ENCODE measurements at places on chromosomes 5 and 9. TPM values are rescaled to one million over a fixed set of nuclear protein-coding genes. Genes with fewer than 3 reads are reported as not detected.

DNA sequence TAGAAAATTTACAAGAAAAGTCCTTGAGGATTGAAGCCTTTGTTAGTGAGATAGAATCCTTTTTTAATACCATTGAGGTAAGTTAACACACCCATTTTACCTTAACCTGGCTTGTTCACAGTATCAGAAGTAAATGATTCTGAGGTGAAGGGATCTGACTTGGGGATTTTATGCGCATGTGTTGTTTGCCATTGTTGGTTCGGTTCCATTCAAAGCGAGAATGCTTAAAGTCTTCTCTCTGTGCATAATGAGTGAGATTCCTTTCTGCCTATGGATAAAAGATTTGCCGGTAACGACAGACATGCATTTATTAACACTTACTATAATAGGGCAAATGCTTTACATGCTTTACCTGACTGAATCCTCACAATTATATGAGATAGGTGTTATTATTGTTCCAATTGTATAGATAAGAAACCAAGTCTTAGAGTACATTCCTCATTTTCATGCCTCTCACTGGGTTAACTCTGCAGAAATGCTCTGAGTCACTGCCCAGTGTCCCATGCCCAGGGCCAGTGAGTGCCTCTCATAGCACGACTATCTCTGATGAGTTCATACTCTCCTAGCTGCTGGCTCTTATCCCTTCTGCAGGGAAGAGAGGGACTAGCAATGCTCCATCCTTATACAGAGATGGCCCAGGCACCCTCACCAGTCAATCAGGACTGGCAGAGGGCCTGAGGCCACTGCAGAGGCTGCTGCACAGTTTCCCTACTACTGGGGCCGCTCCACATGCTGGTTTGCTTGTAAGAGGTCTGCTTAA is 54.4 kb downstream of the CMYA5 start:
- H3K27ac ChIP-seq: no peak overlapping the region
- no peaks in the 10 kb centered on the region for H3K27me3 ChIP-seq
- H3K4me3 ChIP-seq: no peak overlapping the region
- H3K36me3 ChIP-seq: no peaks in the 10 kb centered on the region
- no peak for DNase-seq

GRCh38 chr5:128426090-128426534 is 111.9 kb downstream of the FBN2 start:
- peaks cover 4% of the 10 kb centered on the region for H3K4me1 ChIP-seq
- H3K4me3 ChIP-seq: no peak overlapping the region
- no peaks in the 10 kb centered on the region for H3K27me3 ChIP-seq

GRCh38 chr9:70479880-70480291 is 65.4 kb upstream of the KLF9 start:
- no peaks in the 10 kb centered on the region for H3K27me3 ChIP-seq
- peak overlapping the region; percentile 89 for H3K27ac ChIP-seq
- DNase-seq: peak; percentile 30
- peak overlapping the region; percentile 6 for H3K4me3 ChIP-seq

The ZDHHC11B gene
- 4.0 TPM for total RNA-seq

DNA sequence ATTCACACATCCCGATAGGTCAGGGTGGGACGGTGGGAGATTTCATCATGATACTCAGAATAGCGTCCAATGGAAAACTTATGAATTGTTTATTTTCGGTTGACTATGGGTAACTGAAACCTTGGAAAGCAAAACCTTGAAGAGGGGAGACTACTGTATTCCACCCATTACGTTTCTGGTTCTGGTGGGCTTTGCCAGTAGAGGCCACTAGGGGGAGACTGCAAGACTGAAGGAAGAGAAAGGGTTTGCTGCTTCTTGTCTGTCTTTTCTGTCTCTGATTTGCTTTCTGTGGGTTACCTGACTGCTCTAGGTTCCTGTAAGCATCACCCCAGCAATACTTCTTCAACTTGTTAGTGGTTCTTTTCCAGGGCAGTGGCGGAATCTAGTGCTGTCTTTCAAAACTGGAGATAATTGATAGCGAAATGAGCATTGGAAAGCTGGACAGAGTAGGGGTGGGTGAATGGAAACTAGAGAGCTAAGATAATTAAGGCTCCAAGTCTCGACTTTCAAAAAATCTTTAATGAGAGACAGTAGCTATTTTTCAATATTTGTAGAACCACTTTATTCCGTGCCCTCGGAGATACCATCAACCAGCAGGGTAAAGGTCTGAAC is 27.0 kb downstream of the GRIN3A start:
- no peak overlapping the region for H3K4me3 ChIP-seq
- peaks cover 4% of the 10 kb centered on the region for H3K4me1 ChIP-seq
- H3K27ac ChIP-seq: no peak overlapping the region
- no peaks in the 10 kb centered on the region for H3K36me3 ChIP-seq
- no peaks in the 10 kb centered on the region for H3K27me3 ChIP-seq

The KIF4B gene
- total RNA-seq: not detected

GRCh38 chr9:112380102-112380824 is at the start of gene HSDL2:
HSDL2 (plus strand) TSS chr9:112380108; CDS start chr9:112380164, 56 bp downstream.
- peaks cover 8% of the 10 kb centered on the region for H3K4me1 ChIP-seq
- no peaks in the 10 kb centered on the region for H3K36me3 ChIP-seq
- H3K4me3 ChIP-seq: peak within 1 kb of the TSS; percentile 64
- no peak for DNase-seq
- H3K27ac ChIP-seq: peak within 1 kb of the TSS; percentile 97

GRCh38 chr9:8655071-8655470 is 855.5 kb upstream of the DMAC1 start:
- H3K27me3 ChIP-seq: no peaks in the 10 kb centered on the region
- H3K27ac ChIP-seq: no peak overlapping the region
- H3K4me3 ChIP-seq: no peak overlapping the region
- no peaks in the 10 kb centered on the region for H3K4me1 ChIP-seq

The PCDHA9 gene
- total RNA-seq: 0.22 TPM

- H3K4me3 ChIP-seq: no peak overlapping the region
- no peaks in the 10 kb centered on the region for H3K27me3 ChIP-seq
- peak; percentile 40 for DNase-seq
- H3K4me1 ChIP-seq: no peaks in the 10 kb centered on the region
- H3K36me3 ChIP-seq: no peaks in the 10 kb centered on the region
These were observed 127.0 kb downstream of the GNA14 start for GRCh38 chr9:77521091-77521490.

DNA sequence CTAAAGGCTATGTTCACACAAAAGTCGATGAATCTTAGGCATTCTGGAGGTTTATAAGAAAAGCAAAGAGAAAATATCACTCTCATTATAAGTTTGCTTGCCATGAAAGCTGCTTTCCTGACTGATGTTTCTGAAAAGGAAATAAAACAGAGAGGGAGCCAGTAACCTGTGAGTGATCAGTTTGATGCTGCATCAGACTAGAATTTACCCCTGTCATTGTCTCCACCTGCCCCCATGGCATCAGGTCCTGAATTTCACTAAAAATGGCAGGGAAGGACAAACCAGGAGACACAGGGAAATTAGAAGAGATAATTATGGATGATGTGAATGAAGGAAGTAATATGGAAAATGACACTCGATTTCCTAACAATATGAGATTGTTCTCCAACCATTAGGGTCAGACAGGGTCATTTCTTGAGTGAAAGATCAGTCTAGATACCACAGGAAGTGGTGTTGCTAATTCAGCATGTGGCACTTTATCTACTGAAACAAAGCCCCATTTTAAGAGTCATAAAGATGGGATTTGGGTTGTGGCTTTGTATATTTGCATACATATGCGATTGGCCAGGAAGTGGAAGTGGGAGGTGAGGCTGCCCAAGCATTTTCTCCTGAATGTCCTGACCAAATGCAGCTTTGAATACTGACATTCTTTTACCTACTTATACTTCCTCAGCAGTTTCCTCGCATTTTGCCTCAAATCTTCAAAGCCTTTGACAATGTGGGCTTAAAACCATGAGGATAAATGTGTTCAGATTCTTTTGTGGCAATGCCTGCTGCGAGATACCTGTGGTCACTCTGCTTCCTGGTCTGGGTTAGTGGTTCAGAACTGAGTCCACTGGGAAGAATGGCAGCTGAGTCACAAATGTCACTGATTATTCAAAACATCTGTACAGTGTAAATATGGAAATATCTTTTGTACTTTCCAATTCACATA is 29.7 kb downstream of the MEGF10 start:
- no peak overlapping the region for H3K4me3 ChIP-seq
- peak; percentile 31 for DNase-seq
- H3K36me3 ChIP-seq: no peaks in the 10 kb centered on the region

GRCh38 chr9:99011161-99011709 is 67.5 kb downstream of the COL15A1 start:
- no peaks in the 10 kb centered on the region for H3K4me1 ChIP-seq
- H3K4me3 ChIP-seq: no peak overlapping the region
- no peaks in the 10 kb centered on the region for H3K27me3 ChIP-seq
- DNase-seq: no peak
- no peaks in the 10 kb centered on the region for H3K36me3 ChIP-seq

The ADAMTS16 gene
- 2.2 TPM for total RNA-seq

GRCh38 chr5:109278141-109278540 is 131.6 kb downstream of the PJA2 start:
- no peak overlapping the region for H3K27ac ChIP-seq
- H3K4me3 ChIP-seq: no peak overlapping the region
- no peaks in the 10 kb centered on the region for H3K27me3 ChIP-seq
- no peak for DNase-seq

DNA sequence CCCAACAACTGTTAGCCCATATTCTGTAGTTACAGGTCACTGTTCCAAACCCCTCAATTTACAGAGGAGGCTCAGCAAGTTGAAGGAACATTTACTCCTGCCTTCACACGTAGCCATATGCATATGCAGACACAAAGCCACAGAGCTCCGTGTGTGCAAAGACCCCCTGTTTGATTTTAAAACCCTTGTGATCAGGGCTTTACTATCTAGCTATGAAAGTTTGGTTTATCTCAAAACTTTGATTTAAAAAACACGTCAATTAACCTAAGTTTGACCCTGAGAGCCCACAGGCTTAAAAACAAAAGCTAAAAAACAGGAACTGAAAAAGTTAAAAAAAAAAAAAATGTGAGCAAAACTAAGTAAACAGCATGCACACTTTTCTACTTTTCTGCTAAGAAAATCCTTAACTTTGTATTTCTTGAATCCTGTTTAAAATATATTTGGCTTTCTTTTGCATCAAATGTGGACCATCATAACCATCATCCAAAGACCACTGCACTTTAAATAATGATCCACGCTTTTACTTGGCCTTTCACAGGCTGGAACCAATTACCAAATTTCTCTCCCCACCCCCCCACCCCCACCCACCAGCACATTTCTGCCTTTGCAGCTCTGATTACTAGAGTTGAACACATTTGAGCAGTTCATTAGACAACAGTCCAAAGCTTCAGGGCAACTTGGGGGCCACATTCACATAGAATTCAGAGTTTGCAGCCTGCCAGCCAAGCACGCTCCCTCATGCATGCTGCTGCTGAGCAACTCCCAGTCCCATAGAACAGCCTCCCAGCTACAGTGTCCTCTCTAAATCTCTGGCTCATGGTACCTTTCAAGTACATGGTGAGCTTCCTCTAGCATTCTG is 128.8 kb upstream of the MAP3K1 start:
- H3K4me1 ChIP-seq: no peaks in the 10 kb centered on the region
- H3K36me3 ChIP-seq: no peaks in the 10 kb centered on the region
- H3K4me3 ChIP-seq: no peak overlapping the region
- H3K27ac ChIP-seq: no peak overlapping the region
- H3K27me3 ChIP-seq: no peaks in the 10 kb centered on the region
- DNase-seq: no peak

GRCh38 chr5:5418764-5419163 is 3.7 kb upstream of the ICE1 start:
- H3K27ac ChIP-seq: no peak overlapping the region
- no peaks in the 10 kb centered on the region for H3K36me3 ChIP-seq
- DNase-seq: no peak
- peaks cover 5% of the 10 kb centered on the region for H3K4me1 ChIP-seq

GRCh38 chr9:19154135-19154612 is 26.9 kb upstream of the PLIN2 start:
- H3K4me3 ChIP-seq: no peak overlapping the region
- H3K4me1 ChIP-seq: peaks cover 5% of the 10 kb centered on the region
- H3K27me3 ChIP-seq: no peaks in the 10 kb centered on the region
- H3K36me3 ChIP-seq: no peaks in the 10 kb centered on the region
- H3K27ac ChIP-seq: no peak overlapping the region

DNA sequence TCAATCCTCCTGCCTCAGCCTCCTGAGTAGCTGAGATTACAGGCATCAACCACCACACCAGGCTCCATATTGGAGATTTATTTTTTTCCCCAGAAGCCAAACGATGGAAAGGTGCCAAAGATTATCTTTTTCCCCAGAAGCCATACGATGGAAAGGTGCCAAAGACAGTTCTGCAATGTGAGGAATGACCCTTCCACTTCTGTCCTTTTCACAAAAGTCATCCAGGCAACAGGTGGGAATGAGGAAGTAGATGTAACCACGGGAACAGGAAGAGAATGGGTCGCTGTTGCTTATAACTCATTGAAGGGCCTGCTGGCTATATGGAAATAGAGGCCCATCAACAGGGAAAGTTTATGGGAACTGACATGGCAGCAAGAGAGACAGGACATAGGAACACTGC is 233.7 kb upstream of the MSX2 start:
- no peaks in the 10 kb centered on the region for H3K4me1 ChIP-seq
- H3K27me3 ChIP-seq: no peaks in the 10 kb centered on the region
- H3K27ac ChIP-seq: no peak overlapping the region
- DNase-seq: no peak
- H3K4me3 ChIP-seq: no peak overlapping the region

GRCh38 chr5:168530621-168531150 is 1.6 kb downstream of the FBLL1 start:
- H3K4me3 ChIP-seq: no peak overlapping the region
- no peaks in the 10 kb centered on the region for H3K27me3 ChIP-seq
- H3K27ac ChIP-seq: no peak overlapping the region

All from pancreas (tissue), 10 donors.